ENCODE measurements at places on chromosomes 7 and 10.

DNA sequence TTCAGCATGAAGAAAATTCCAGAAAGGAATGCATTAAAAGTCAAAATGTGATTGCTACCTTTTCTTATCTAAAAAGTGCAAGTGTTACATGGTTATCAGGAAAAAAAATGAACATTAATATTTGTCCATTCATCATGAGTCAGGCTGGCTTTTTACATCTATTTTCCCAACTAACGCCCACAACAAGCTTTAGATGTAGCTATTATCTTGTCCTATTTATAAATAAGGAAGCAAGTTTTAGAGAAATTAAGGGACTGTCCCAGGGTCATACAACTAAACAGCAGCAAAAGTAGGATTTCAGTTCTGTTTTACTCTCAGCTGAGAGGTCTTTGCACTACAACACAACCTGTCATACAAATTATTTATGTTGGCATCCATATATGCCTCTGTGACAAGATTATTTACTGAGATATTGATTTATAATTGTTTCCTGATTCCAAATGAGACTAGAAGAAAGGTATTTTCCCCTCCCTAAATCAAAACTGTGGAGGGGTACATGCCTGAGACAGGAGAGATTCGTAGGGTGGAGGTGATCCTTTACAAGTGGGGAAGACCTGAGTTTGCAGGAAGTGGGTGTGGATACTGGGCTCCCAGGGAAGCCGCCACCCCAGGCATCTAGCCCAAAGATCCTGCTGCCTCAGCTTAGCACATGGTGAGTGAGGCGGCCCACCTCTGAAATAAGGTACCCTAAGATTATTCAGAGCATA is 57.2 kb upstream of the ARID5B start:
- no peak for DNase-seq

GRCh38 chr10:107859065-107859464 is 694.6 kb upstream of the SORCS1 start:
- no peak for DNase-seq

DNA sequence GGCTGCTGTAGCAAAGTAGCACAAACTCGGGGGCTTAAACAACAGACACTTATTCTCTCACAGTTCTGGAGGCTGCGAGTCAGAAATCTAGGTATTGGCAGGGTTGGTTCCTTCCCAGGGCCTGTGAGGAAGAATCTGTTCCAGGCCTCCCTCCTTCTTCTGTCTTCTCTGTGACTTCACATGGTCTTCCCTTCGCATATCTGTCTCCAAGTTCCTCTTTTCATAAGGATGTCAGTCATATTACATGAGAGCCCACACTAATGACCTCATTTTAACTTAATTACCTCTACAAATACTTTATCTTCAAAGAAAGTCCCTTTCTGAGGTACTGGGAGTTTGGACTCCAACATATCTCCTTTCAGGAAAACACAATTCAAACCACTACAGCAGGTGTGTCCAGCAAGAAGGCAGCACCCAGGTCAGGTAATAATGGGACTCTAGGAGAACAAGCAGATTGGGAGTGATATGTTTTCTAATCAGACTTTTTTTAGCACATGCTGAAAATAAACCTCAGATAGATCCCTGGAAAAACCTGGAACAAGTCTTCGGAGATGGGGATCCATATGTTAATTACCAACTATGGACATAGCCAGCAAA is 11.7 kb downstream of the CREB5 start:
- DNase-seq = no peak

DNA sequence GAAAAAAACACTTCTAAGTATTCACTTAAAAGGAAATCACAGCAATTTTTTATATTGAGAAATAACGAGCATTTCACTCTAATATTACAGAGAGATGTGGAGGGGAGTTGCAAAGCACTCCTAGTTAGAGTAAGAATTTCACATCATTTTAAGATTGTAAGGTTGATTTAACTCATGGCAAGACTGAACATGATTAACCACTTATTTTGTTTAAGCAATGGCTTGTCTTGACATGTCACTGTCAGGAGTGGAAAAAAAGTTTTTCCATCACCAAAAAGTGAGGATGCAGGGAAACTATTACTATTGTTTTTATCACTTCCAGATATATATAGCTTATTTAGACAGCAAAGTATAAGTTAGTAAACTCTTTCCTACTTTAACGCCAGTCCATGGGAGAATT is 27.1 kb downstream of the CD36 start:
- no peak for DNase-seq

DNA sequence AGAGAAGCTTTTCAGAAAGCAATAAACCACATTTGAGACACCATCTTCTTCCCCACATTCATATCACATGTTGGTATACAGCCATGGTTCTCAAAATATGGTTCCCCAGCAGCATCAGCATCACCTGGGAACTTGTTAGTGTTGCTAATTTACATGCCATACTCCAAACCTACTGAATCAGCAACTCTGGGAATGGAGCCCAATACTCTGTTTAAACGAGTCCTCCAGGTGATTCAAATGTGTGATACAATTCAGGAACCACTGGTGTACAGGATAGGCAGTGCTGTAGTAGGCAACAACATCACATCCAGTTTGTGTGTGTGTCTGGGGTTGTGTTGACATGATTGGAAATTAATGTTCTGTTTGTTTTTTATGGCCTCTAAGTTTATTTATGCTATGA is 47.7 kb downstream of the ZNF277 start:
- no peak for DNase-seq

DNA sequence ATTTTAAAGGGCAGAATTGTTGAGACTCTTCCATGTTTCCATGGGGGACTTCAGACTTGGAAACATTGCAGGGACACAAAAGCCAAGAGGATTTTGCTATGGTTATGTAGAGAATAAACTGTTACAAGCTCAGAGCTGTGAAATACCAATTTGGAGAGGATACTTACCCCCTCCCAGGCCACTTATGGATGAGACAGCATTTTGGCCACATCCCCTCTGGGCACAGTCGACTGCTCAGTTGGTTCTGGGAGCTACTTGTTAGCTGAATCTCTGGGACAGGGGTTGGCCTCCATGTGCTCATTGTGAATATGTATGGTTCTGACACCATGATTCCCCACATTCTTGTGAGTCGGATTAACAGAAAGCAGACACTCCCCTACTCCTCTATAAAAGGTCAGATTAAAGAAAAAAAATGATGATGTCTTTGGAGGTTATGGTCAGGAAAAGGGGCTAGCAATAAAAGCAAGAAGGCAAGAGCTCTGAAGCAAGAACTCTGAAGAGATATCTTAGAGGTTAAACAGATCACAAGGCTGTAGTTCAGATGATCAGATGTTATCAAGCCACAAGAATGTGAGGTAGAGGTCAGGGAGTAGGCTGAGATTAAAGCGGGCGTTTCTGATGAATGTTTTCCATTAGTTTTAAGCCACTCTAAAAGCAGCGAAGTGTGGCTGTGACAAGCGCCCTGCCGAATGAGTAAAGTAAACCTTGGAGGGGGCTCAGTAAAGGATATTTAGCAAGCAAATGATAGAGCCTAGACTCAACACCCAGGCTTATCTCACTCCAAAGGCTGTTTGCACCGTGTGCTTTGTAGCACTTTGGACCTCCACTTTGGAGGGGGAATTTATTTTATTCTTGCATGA is 17.2 kb downstream of the STAMBPL1 start:
- DNase-seq = no peak

DNA sequence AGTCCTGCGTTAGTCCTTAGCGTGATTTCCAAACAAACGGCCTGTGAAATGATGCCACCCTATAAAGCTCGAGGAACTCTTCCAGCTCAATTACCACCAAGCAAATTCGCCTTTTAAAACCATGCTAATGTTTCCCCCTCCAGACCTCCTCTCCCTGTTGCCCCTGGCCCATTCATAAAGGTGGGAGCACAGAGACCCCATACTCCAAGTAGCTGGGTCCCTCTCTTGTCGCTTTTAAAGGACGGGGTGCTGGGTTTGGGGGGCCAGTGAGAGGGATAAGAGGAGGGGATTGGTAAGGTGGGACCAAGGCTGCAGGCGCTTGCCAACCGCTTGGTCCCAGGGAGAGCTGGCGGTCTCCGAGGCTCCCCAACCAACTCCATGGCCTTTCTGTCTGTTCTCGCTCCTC is 1.2 kb downstream of the HMX2 start:
- DNase-seq = no peak

- no peak for DNase-seq
Measured at GRCh38 chr7:84669177-84669732, 474.7 kb upstream of the SEMA3A start.

DNA sequence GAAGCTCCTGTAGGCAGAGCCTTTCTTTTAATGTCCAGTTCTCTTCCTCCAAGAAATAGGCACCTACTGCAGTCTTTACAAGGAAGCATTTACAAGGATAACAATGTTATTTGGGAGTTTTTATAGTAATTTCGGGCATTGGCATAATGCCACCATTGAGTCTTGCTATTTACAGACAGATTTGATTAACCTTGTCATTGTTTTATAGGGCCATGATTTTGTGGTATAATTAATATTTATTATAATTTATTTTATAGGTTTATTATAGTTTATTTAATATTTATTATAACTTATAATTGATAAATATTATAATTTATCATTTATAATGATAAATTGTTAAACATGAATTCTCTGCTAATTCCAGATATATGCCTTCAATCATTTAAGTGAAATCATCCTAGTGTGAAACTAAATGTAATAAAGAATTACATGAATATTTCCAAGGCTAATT is 573 bp upstream of the POT1 start:
- DNase-seq = no peak

GRCh38 chr10:57222603-57223002 is 861.5 kb upstream of the ZWINT start:
- no peak for DNase-seq

DNA sequence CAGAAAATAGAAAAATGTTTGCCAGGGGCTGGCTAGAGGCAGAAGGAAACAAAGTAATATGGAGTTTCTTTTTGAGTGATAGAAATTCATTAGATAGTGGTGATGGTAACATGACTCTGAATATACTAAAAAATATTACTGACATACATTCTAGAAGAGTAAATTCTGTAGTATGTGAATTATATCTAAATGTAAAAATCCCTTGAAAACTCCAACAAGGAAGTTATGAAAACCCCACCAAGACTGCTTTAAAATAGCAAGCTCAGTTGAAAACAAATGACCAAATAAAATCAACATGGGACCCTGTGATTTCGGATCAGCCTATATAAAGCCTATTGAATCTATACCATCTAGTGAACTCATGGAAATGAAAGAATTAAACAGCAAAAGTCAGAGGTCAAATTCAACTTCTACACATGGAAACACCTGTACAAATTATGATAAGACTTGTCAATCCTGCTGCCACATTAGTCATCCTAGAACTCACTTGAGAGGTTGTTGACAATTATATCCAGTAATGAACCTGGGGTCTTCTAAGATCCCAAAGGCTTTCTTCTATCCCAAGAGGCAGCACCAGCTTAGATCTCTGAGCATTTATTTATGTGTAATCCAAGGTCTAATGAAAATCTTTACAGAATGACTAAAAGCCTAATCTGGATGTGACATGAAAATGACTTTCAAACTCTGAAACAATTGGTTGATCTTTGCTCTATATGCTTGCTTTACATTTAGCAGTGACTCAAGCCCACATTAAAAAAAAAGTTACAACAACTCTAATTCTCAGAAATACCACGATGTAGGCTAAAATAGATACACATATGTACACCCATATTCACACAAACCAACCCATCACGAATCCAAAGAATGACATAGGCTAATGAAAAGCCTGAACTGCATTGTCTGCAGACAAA is 59.3 kb downstream of the OSBPL3 start:
- DNase-seq = no peak

DNA sequence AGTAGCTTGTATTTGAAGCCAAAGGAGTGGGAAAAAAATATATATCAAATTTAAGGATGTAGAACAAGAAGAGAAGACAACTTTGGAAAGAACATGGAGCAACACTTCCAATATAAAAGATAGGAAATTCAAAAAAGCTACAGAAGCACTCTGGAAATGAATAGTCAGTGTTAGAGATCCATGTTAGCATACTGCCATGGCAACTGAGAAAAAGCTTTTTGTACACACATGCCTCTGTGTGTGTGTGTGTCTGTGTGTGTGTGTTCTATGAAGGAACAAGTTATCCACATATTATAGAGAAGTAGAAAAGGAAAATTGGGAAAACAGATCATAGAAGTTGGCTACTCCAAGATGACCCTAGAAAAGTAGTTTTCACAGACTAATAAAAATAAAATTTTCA is 96.3 kb downstream of the LRRTM3 start:
- no peak for DNase-seq

- DNase-seq = no peak
Measured at GRCh38 chr10:111098679-111099437, 22.0 kb downstream of the ADRA2A start.

- peak; percentile 91 for DNase-seq
Measured at GRCh38 chr10:94402843-94403379, 570 bp downstream of the TBC1D12 start.

DNA sequence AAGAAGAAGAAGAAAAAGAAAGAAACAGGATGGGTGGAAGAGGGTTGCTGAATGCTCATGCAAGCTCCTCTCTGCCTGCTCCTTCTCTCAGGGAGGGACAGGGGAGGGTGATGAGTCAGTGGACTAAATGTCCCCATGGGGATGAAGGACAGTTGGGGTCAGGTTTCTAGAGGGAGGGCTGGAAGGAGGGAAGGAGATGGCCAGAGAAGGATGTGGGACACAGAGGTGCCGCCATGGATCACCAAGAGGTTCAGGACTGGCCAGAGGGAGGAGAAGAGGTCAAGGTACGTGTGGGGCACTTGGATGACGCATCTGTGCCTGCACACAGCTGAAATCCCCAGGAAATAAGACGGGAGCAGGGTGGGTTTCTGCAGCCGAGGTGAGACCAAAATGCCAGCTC is 88.9 kb upstream of the GTF2I start:
- DNase-seq = no peak

DNA sequence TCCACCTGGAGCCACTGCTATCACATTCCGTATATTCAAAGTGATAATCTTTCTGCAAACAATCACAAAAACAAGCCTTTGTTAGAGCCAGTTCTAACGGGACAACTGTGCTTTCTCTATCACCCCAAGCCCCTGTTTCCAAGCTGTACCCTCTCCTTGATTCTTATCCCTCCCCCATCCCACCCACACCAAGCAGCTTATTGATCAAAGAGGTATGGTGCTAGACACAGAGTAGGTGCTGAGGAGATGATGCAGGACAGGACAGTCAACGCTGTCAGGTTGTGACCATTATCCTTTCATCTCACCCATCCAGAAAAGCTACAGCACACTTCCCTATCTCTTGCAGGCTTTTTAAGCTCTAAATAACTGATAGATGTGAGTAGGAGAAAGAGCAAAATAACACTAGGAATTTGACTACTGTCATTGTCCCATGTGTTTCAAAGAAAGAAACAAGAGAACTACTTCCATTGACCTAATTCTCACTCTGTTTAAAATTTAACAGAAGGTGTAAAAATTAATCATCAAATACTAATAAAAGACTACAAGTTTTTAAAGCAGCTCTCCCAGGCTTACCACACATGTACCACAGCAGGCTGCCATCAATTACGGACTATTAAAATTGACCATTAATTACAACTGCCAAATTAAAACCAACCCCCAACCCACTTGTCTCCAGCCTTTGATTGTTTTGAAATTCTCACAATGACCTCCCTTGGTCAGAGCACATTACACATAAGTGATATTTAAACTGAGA is 94.3 kb downstream of the ELAPOR2 start:
- DNase-seq = no peak
